ENCODE measurements at places on chromosomes 11 and 22.

GRCh38 chr11:84465040-84465439 is 1162.1 kb downstream of the DLG2 start:
- no peak for DNase-seq

DNA sequence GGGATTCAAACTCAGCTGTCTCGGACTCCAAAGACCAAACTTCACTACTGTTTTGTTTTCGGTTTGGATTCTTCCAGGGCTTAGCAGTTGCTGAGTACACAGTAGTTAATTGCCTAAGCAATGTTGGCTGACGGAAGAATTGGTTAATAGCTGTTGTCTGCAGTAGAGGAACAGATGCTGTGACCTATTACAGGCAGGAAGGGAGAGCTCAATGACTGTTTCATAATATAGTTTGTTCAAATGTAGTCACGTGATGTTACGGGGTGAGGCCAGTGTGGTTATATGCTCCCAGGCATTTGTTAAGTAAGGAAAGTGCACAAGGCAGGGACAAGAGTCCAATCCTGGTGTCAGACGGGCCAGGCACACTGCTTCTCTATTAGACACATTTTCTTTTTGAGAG is 222.6 kb upstream of the CCDC90B start:
- no peak for DNase-seq

GRCh38 chr11:134992981-134993380 is 580.9 kb upstream of the B3GAT1 start:
- DNase-seq, result no peak

DNA sequence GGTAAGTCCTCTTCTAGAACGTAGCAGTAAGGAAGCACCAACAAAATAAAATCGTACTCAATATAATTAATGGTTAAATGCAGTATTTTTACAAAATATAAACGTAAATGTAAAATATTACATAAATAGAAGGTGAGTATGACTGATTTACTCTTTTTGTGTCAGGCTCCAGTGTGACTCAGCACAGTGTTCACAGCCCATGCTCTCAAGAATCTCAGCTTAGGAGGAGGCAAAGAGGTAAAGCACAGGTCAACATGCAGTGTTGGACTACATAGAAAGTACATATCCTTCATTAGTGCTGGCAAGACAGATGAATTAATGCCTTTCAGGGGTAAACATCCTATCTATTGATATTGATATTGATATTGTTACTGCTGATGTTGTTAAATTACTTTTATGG is 2050.6 kb upstream of the RAG2 start:
- no peak for DNase-seq

DNA sequence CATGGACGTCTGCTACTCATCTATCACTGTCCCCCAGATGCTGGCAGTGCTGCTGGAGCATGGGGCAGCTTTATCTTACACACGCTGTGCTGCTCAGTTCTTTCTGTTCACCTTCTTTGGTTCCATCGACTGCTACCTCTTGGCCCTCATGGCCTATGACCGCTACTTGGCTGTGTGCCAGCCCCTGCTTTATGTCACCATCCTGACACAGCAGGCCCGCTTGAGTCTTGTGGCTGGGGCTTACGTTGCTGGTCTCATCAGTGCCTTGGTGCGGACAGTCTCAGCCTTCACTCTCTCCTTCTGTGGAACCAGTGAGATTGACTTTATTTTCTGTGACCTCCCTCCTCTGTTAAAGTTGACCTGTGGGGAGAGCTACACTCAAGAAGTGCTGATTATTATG is 9.2 kb upstream of the OR9Q2 start:
- DNase-seq, result no peak

GRCh38 chr22:45120931-45121330 is 42.8 kb upstream of the NUP50 start:
- DNase-seq, result no peak

GRCh38 chr22:19526702-19527111 is 2.5 kb upstream of the CLDN5 start:
- DNase-seq, result peak; percentile 49

GRCh38 chr11:22347857-22348487 is 9.8 kb downstream of the SLC17A6 start:
- DNase-seq, result no peak

DNA sequence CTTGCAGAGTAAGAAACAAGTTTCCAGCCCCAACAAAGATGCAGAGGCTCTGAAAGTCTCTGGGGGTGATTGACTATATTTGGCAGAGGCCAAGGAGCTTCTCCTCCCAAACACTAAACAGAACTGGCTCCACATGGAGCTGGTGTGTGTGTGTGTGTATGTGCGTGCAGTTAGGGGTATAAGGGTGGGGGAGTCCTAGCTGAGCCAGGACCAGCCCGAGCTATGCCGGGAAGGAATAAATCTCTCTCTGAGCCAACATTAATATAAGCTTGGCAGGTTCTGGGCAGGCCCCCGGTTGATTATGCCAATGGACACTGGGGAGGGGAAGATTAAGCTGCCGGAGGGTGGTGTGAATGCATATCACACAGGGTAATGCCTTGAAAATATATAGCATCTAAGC is 324.2 kb downstream of the MIAT start:
- DNase-seq, result no peak

DNA sequence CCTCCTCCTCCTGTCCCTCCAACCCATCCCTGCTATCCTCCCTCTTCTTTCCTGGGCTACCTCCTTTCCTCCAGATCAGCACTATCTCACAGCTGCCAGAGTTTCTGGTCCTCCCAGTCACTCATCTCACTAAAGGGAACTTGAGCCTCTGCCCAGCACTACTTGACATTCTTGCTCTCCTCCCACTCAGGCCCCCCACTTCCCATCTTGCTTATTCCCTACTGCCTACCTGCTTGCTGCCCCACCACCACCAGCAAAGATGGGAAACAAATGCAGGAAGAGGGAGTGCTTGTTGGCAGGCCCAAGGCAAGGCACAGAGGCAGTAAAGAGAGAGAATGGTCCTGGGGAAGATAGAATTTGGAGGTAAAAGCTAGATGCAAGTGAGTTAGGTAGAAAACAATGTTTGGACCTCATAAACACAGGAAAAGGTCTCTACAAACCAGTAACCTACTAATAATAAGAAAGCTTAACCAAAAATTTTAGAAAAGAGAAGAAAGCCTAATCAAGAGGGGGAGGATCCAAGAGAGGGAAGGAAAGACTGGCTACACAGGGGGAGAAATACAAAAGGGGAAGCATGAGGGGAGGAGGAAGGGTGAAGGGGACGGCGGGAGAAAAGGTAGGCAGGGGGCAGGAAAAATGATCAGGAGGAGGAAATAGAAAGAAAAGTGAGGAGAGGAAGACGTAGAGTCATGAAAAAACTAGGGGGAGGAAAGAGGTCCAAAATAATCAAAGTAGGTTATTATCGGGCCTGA is 63.6 kb downstream of the PAK1 start:
- DNase-seq, result no peak

GRCh38 chr11:19715373-19715772 is 2.7 kb downstream of the NAV2 start:
- no peak for DNase-seq

GRCh38 chr11:70281156-70281609 is 10.7 kb downstream of the PPFIA1 start:
- peak; percentile 12 for DNase-seq

GRCh38 chr22:50563413-50564160 is 868 bp upstream of the SYCE3 start:
- no peak for DNase-seq

- peak; percentile 52 for DNase-seq
Measured at GRCh38 chr22:47398921-47399790, 636.7 kb downstream of the TBC1D22A start.

DNA sequence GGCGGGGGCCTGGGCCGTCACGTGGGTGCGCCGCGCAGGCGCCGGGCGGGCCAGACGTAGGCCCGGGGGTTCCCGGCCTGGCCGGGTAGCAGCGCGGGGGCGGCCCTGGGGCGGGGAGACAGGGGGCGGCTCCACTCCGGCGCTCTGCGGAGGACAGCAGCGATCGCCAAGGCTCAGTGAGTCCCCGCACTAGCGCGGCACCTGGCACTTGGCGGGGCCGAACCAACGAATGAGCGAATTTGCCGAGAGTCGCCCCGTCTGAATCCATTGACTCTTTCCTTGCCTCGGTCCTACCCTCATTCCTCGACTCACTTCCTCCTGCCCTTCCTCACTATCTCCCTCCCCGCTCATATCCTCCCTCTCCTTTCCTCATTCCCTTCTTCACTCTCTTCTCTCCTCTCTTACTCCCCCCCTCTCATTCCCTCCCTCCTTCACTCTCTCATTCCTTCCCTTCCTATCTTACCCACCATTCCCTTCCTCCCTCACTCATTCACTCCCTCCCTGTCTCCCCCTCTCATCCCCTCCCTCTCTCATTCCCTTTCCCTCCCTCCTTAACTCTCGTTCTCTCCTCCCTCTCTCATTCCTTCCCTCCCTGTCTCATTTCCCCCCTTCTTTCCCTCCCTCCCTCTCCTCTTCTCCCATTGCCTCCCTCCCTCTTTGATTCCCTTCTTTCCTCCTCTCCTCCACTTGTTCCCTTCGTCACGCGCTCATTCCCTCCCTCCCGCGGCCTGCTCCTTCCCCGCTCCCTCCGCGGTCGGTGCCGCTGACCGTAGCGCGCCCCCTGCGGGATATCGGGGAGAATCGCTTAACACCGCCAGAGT is 476 bp upstream of the KLHL22 start:
- DNase-seq, result peak; percentile 98

- no peak for DNase-seq
Measured at GRCh38 chr22:37274380-37274862, 7.9 kb upstream of the CYTH4 start.

GRCh38 chr11:64564947-64565889 is 25.8 kb upstream of the SLC22A12 start:
- peak; percentile 48 for DNase-seq

GRCh38 chr22:46077669-46078099 is 72.6 kb upstream of the PPARA start:
- DNase-seq, result peak; percentile 13

GRCh38 chr22:17861909-17862308 is 87.6 kb upstream of the BID start:
- DNase-seq, result no peak

DNA sequence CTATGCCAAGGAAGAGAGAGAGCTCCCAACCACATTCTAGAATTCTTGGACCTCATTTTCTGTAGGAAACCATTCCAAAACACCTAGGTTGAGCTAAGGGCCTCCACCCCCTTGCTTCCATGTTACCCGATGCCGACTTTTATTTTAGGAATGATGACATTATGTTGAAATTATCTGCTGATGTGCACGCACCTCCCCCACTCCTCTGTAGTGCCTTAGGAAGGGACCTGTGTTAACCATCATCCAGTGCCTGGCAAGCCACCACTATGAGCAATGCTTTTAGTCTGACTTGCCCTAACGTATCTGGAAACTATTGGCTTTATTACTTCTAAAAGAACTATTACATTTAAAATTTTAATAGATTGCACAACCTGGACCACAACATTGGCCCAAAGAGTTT is 42.1 kb downstream of the NCAPD3 start:
- no peak for DNase-seq

GRCh38 chr22:27488456-27489177 is 312.9 kb downstream of the MN1 start:
- no peak for DNase-seq

DNA sequence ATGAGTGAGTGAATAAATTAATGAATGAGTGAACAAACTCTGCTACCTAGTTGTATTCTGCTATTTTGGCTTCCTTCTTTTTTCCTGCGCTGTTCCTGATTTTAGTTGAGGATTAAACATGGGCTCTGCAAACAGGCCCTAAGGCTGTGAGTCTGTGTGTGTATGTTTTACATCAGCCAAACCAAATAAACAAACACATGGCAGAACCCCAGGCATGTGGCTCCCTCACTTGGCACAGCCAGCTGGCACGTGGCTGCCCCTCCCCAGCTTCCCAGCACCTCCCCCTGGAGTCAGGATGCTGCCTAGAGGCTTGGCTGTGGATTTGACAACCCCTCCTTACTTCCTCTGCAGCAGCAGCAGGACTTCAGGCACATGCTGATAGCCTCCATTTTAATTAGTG is 593.2 kb downstream of the INSC start:
- DNase-seq, result no peak

DNA sequence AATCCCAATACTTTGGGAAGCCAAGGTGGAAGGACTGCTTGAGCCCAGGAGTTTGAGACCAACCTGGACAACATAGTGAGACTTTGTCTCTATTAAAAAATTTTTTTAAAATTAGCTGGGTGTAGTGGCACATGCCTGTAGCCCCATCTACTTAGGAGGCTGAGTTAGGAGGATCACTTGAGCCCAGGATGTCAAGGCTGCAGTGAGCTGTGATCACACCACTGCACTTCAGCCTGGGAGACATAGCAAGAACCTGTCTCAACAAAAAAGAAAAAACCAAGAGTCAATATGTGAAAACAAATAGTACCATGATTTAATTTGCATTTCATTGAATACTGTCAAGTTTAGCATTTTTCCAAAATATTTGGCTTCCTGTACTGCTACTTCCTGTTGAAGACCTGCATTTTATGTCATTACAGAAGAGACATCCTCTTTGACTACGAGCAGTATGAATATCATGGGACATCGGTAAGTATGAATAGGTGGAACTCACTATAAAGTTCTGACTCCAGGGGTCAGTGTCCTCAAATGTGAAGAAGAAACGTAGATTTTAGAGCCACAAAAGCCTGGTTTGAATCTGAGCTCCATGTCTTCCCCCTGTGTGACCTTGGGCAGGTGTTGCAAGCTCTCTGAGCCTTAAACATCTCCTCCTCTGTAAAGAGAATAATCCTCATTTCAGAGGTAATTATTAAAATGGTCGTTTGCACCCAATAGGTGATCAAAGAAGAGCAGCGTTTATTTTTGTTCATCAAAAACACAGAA is 16.0 kb downstream of the CDC45 start:
- peak; percentile 27 for DNase-seq

- no peak for DNase-seq
Measured at GRCh38 chr11:120839846-120840402, 184.0 kb upstream of the TBCEL start.

- DNase-seq, result no peak
Measured at GRCh38 chr11:71080239-71081097, 171.9 kb downstream of the SHANK2 start.

DNA sequence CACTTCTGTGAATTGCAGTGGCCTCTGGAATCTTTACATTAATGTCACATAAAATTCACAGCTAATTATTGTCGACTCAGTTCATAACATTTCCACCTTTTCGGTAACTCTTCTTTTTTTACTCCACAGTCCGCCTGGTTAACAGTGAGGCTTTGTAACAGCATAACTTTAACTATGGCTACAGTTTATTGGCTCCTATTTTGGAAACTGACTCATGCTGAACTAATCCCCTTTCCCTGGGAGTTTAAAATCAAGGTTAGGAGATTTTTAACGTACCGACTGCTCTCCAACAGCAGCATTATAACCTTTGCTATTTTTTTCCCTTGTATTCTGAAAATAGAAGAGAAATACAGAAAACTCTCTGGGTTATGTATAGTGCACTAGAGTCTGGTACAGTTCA is 3.2 kb upstream of the POGLUT3 start:
- no peak for DNase-seq

DNA sequence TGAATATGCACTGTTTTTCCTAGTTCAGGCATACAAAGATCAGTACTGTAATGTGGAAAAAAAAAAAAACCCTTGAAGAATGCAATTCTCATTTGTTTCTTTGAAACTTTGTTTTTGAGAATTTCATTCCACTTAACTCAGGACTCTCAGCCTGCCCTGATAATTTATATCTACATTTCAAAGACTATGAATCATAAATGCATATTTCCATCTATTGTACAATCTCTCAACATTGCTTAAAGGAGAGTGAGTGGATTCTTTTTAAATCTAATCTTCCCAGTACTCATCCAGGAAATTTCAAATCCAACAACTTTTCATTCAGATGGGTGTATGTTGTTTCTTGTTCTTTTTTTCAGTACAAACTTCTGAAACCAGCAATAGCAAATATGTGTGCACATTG is 322.2 kb upstream of the DDI1 start:
- DNase-seq, result no peak
